MCF 10A (cell line): ENCODE measurements at places on chromosomes 4 and X. TPM values are rescaled to one million over a fixed set of nuclear protein-coding genes. Genes with fewer than 3 reads are reported as not detected.

NUDT10 gene
- not detected in 2 replicates for total RNA-seq

CTSO gene
- 2.3 and 5.2 TPM in 2 replicates for total RNA-seq

- H3K27me3 ChIP-seq = no peaks in the 10 kb centered on the region
- H3K36me3 ChIP-seq = no peaks in the 10 kb centered on the region
- H3K4me3 ChIP-seq = no peak overlapping the region
- DNase-seq = no peak
Measured at GRCh38 chr4:166657261-166657660, 577.0 kb downstream of the SPOCK3 start.

DNA sequence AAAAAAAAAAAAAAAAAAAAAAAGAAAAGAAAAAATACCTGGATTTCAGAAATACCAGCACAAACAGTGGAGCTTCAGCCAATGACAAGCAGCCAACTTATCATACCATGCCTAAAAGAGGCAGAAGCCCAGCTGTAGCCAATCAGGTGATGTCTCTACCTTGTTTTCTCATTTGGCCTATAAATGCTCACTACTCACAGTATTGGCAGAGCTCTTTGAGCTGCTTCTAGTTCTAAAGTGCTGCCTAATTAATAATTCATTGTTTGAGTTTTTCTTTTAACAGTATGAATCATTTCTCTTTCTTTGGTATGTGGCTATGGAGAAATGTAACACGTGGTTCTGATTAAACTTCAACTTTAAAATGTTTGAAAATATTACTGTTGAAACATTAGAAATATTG, 188.8 kb upstream of the TECRL start:
- H3K27ac ChIP-seq = no peak overlapping the region
- no peaks in the 10 kb centered on the region for H3K27me3 ChIP-seq
- peaks cover 9% of the 10 kb centered on the region for H3K4me1 ChIP-seq
- no peak for DNase-seq
- no peak overlapping the region for H3K4me3 ChIP-seq
- no peaks in the 10 kb centered on the region for H3K36me3 ChIP-seq

DNA sequence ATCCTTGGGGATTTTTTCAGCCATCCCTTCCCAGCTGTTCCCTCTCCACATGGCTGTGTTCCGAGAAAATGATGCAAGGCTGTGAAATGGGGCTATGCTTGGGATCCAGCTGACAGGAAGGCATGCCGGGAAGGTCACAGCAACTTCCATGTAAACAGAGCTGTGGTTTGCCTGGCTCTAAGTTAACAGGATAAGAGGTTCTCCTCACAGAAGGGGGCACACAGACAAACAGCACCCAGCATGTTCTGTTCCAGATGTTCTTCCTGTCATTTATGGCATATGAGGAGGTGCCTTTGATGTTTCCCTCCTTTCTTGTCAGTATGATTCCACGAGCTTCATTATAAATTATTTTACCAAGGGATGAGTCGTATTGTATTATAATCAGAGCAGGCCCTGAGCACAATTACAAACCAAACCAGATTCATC, 220.7 kb downstream of the ANTXR2 start:
- no peaks in the 10 kb centered on the region for H3K27me3 ChIP-seq
- H3K27ac ChIP-seq = peak overlapping the region; percentile 88
- H3K4me1 ChIP-seq = peaks cover 12% of the 10 kb centered on the region
- H3K36me3 ChIP-seq = no peaks in the 10 kb centered on the region
- H3K4me3 ChIP-seq = no peak overlapping the region
- peak; percentile 50 for DNase-seq
